ENCODE measurements at places on chromosomes 3 and 15.

- DNase-seq: no peak
These were observed 135.0 kb upstream of the COL8A1 start for GRCh38 chr3:99503350-99503749.

DNA sequence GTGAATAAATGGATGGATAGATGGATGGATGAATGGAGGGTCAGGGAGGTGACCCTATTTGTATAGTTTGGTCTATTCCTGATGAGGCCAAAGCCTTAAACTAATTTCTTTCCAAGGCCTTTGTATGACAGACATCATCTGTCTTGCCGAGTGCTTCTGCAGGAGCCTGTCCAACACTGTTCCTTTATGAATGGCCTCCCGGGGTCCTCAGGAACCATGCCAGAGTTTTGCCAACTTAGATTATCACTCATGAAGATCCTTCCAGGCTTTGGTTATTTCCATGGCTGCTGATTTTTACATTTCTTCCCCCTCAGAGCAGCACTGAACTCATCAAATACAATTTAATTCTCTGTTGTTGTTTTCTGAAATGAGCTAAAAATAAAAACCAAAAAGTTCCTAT, 133.0 kb upstream of the SOX2 start:
- DNase-seq: no peak

DNA sequence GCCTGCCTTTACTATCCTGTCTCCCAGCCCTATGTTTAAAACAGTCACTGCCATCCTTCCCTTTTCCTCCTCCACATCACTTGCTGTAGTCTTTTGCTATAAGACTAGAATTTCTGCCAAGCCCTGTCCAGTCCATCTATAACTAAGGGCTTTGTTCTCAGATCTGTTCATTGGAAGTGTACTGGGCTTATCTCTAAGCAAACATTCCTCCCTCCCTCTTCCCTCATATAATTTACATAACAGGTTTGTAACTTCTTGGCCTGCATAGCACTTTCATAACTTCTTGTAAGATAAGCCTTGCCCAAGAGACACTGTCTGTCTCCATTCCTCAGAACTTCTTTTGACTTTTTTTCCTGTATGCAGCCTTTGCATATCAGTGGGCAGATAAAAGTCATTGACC, 16.7 kb downstream of the TPRG1 start:
- DNase-seq: no peak

DNA sequence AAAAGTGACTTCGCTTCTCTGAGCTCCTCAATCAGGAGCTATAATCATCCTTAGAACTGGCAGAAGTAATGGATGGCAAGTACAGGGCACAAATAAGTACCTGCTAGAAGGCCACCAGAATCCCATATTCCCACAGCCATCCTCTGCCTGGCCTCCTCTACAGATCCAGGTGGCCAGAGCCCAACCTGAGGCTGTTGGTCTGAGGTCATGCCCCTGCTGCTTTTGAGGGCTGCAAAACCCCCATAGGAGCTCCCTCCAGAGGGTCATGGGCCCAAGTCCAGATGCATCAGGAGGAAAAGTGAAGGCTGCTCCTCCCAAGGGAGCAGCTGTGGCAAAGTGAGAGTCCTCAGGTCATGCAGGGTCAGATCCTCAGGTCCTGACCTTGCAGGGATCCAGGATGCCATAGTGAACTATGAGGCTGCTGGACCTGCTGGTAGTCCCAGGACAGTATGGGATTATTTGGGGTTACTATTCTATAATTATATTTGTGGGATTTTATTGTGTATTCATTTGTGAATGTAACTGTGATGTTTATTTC, 3.0 kb upstream of the PLCD1 start:
- no peak for DNase-seq

- DNase-seq: no peak
These were observed 50.1 kb downstream of the SLC6A20 start for GRCh38 chr3:45746165-45746776.

- no peak for DNase-seq
These were observed 179.8 kb downstream of the THSD4 start for GRCh38 chr15:71294911-71295602.

DNA sequence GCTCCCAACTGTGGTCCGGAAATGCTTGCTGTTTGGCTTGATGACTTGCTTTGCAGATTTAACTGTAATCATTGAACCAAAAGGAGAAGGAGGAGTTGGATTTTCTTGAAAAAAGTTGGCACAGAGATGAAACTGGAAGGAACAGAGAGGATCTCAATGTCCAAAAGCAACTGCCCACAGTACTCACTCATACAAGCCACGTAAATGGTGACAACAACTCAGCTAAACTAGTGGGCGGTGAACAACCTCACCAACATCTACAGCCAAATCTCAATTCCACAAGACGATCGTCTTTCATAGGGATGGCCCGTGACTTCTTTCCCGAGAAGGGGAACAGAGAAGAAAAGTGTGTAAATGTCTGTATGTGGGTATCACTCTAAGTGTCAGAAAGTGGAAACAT, 48.1 kb downstream of the MYO5C start:
- DNase-seq: no peak

DNA sequence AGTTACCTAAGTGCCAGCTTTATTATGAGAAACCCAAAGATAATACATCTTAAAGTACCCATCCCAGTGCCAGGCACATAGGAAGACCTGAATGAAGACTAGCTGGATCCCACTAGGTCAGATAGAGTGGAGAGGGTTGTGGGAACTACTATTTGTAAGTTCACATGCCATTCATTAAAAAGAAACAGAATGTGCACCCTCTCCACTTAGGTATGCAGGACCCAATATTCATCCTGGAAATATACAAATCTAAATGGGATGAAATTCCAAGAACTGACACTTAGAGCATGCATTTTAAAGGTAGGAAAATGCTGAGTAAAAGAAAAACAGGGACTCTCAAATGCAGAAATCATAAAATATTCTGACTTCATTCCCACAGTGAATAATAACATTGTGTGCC, 14.3 kb downstream of the EOGT start:
- no peak for DNase-seq

GRCh38 chr15:37133602-37134001, 33.3 kb upstream of the MEIS2 start:
- no peak for DNase-seq

DNA sequence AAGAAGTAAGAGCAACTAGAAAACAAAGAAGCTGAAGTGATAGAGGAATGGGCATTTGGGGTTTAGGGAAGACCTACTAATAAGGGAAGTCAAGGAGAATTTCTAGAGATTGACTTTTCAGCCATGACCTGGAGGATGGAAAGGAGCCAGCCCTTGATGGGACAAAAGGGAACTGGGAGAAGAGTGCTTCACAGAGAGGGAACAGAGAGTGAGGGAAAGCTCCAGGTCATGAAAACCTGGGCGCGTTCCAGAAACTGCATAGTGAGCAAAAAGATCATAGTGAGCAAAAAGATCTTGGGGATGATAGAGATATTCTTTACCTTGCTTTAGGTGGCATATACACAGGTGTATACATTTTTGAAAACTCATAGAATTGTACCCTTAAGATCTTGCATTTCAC, 143.1 kb upstream of the NUDT16 start:
- DNase-seq: no peak

- DNase-seq: no peak
These were observed at the start of gene CFAP161 for GRCh38 chr15:81133782-81134461. TSS of gene CFAP161 (plus strand) at chr15:81134270. CDS start at chr15:81134330, 60 bp downstream.

GRCh38 chr15:72196409-72197040, 1.1 kb downstream of the GRAMD2A start:
- no peak for DNase-seq

- no peak for DNase-seq
These were observed 424.8 kb downstream of the LPP start for GRCh38 chr3:188578576-188579363.

DNA sequence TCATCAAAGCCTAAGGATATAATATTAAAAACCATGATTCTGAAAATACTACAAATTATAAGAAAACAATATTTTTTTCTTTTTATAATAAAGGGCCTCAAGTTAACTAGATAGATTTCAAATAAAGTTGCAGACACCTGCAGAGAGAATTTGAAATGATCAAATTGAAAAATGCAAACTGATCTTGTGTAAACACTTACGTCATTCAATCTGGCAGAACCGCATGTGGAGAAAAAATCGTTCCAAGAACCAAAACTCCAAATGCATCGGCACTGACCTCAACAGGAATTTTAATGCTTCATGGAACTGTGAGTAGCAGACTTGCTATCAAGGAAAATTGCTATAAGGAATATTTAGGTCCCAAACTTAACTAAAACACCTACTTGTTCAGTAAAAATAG, 17.2 kb downstream of the CPA3 start:
- DNase-seq: no peak

DNA sequence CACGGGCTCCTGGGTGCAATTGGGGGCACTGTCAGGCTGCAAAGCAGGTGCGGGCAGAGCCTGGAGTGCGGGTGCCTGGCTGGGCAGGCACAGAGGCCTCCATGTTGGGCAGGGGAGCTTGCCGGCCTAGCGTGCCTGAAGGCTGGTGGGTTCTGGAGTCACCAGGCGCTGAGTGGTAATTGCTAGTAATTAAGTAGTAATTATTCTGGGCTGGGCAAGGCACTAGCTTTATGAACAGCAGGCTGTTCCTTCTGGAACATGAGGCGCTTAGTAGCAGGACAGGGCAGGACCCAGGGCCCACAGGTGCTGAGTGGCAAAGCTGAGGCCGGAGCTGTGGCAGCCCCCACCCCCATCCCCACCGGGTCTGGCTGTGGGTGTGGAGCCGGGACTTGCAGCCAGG, 25.3 kb downstream of the PLXNA1 start:
- no peak for DNase-seq

DNA sequence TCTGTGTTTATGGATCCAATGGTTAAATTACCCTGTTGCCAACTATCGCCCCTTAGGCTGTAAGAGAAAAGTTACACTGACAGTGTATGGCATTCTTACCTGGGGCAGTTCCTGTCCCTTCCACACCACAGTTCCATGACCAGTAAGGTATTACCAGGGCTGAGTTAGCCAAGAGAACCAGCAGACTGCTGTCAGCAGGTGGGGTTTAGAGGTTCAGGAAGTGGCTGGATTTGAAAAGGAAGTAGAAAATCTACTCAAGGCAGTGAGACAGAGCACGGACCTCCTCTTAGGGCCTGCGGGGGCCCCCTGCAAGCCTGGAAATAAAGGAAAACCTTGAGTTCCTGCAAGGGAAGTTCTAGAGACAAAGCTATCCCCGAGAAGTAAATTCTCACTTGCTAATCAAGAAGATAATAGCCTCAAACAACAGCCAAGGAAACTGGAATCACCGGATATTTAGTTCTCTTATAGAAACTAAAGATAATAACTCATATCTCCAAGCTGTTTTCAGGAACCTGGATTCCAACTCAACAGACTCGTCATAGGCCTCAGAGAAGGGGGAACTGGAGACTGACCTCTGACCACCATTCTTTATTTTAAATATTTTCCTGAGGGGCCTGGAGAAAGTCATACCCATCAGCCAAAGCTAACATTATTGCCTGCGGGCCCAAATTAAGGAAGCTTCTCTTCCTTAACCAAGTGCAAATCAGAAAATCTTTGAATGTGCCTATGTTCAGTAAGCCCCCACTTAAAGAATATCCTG, 161.7 kb downstream of the ANXA2 start:
- no peak for DNase-seq

DNA sequence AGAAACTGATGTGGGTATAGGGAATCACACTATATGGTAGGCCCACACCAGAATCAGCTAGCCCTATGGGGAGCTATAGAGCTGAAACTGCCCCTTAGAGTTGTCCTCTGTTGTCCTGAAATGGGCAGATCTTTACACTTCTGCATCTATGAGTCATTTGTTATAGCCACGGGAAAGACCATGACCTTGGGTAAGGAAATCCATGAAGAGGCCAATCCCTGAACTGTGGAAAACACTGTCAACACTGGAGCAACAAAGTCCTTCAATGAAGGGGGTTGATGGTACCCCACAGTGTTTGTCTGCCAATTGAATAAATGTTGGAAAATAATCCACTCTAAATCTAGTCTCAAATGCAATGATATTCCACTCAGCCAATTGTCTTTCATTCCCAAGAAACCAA, 5.2 kb upstream of the CD200R1 start:
- DNase-seq: no peak

GRCh38 chr3:54432975-54433374, 310.6 kb downstream of the CACNA2D3 start:
- DNase-seq: no peak

DNA sequence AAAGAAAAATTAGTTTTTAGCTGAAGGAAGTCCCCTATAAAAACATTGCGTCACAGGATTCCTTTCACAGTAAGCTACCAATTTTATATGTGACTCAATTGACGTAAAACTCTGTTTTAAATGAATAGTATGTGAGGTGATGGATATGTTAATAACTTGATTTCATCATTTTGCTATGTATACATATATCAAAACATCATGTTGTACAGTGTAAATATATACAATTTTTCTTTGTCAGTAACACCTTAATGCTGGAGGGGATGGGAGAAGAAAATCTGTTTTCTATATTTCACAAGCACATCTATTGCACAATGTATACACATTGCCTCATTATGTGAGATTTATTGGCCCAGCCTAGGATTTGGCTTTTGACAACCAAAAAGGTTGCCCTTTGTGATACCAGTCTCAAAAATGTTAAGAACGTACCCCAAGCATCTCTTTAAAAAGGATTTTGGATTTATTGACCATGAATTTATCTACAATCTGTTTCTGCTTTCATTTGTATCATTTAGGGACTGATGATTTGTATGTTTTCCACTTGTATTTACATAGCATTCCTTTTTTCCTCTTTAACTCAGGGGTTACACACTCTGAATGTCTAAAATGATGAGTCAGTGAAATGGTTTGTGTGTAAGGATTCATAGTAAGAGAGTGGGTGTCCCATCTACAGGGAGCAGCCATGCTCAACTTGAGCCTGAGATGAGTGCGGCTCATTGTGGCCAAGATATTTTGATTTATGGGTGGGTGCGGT, 62.6 kb downstream of the CRTC3 start:
- DNase-seq: no peak

- DNase-seq: no peak
These were observed 476.5 kb upstream of the TPRG1 start for GRCh38 chr3:188695241-188695640.

GRCh38 chr15:59180945-59181600, 25.6 kb upstream of the LDHAL6B start:
- DNase-seq: no peak

DNA sequence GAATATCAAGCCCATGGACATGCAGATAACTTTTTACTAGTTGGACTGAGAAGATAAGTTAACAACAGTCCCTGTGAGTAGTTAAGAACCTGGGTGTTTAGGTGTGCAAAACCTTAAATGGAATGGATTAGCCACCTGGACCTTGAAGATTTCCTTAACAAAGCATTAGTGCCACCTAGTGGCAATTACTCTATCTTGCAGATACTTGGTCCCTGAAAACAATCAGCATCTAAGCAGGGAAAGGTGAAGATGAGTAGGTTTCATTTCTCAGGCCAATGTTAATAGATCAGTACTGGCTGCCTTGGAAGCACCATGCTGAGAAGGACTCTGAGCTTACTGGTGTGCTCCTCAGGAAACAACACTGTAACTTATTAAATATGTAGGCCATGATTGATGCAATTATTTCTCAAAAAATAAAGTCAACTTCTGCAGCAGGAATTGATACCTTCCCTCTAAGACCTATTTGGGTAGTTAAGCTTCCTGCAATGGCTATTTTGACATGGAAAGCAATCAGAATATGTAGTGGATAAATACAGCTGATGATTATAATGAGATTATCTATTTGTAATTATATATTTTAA, 329.4 kb downstream of the TBC1D5 start:
- DNase-seq: no peak

Measured in cortex of kidney (tissue), 1 donor.